ENCODE measurements at places on chromosomes 11 and 22.

- no peak for DNase-seq
Observed at GRCh38 chr11:61694946-61695706, 14.9 kb downstream of the DAGLA start.

DNA sequence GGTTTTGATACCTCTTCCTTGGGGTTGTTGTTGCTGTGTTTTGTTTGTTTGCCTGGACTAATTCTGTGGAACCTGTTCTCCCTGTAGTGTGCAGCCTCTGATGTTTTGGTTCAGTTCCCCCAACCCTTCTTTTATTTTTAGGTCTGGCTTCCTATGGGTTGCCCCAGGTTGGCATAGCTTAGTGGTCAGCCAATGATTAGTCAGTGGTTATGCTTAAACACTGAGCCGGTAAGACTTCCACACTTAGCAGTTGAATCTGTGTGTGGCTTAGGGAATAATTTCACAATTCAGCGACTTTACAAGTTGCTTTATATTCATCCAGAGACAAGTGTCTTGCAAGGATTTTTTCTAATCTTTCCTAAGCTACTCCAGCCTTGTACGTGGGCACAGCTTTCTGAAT lies 78.6 kb upstream of the CLPB start:
- DNase-seq, result no peak

DNA sequence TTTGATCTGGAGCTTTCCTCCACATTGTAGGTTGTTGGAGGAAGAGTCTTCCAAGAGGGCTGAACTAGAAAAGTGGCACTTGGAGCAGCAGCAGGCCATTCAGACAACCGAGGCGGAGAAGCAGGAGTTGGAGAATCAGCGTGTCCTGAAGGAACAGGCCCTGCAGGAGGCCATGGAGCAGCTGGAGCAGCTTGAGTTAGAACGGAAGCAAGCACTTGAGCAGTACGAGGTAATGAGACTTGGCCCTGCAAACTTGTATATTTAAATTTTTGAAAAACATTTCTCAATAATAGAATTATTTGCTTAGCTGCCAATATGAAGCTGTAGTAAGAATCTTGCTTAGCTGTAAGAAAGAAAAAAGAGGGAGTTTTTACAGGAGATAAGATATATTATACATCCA lies 84.0 kb downstream of the SWAP70 start:
- DNase-seq, result no peak

- no peak for DNase-seq
Observed at GRCh38 chr22:48944433-48944750, 883.3 kb downstream of the BRD1 start.

GRCh38 chr11:33553486-33553885 lies 147.1 kb downstream of the C11orf91 start:
- DNase-seq, result no peak

DNA sequence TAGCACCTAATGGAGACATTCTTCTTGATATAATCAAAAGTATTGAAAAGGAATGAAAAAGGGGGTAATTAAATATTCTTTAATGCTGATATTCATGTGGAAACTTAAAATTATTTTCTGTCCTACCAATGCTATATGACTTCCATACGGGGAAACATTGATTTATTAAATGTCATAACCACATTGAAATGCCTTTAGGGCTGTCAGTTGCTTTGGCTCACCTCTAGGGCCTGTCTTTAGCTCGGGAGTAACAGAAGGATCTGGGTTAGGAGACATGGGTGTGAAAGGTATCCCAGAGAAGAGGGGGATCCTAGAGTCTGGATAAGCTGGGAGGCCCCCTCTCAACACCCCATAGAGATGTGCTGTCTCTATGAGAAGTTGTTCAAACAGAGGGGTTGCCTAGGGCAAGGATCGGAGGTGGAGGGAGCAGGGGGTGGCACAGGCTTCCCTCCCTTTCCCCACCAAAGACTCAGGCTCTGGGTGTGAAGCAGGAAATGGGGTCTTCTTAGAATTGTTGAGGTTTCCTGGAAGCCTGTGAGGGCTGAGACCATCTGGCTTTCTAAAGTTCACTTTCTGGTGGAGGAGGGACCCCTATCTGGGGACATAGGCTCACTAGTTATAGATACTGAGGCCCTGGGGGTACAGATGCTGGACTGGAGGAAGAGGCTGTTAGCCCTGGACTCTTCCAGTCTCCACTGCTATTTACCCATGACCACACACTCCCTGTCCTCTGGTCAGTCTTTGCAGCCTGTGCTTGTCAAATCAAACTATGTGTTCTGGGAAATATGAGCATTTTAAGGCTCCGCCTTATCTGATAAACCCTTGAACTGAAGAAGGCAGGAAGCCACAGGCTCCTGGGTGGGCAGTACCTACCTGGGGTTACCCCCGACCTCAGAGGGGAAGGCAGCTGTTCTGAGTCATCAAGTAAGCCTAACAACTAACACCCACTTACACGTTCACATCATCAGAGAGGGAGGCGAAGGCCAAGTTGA lies 55.8 kb upstream of the RRAS2 start:
- peak; percentile 45 for DNase-seq

GRCh38 chr22:27348634-27349033 lies 452.9 kb downstream of the MN1 start:
- no peak for DNase-seq

DNA sequence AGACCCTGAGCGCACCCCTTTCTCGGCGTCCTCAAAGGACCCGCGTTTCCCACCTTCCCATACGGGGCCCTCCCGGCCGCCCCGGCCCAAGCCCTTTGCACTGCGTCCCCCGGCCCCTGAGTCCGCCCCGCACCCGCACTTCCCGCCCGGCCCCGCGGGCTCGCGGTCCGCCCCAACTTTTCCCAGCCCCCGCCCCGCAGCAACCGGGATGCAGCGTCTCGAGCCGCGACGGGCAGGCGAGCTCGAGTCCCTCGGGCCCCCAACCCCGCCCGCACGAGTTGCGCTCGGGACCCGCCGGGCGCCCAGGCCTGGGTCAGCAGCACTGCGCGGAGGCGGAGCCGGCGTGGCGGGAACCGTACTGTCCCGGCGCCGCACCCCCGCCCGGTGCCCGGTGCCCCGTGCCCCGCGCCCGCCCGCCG lies 371 bp downstream of the SMCO4 start:
- no peak for DNase-seq

GRCh38 chr11:9315078-9315688 lies 790 bp upstream of the TMEM41B start:
- no peak for DNase-seq

GRCh38 chr11:14809466-14809865 lies 82.6 kb downstream of the CYP2R1 start:
- no peak for DNase-seq

- DNase-seq, result no peak
Observed at GRCh38 chr22:37427711-37428635, 694 bp upstream of the ELFN2 start.

DNA sequence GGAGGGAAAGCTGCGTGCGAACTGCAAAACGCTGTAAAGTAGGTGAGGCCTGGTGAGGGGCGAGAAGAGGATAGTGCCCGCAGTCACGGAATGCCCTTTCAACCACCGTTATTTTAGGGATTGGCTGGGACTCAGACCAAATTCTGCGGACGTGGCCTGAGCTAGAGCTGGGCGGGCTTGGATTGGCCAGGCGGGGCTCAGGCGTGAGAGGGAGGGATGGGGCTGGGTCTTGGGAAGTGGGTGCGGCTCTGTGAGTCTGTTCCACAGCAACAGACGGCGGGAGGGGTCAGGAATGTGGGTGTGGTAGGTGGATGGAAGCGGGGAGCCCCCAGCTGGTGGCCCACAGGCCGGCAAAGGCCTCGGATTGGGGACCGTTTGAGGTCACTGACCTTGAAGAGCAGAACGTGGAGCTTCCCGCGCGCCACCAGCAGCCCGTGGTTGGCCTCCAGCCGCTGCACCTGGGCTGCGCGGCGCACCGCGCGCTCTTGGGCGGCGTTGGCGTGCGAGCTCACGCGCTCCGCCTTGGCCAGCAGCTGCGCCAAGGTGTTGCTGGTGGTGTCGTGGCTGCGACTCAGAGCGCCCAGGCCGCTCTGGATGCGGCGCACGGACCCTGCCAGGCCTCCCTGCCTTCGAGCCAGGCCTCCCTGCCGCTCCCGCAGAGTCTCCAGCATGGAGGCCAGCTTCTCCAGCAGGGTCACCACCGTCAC lies 444 bp downstream of the CAVIN3 start:
- DNase-seq, result no peak

- no peak for DNase-seq
Observed at GRCh38 chr11:88292171-88292843, 45.2 kb downstream of the CTSC start.

Measured in T-helper 9 cell (primary cell).